ENCODE measurements at places on chromosomes 2 and 18.

DNA sequence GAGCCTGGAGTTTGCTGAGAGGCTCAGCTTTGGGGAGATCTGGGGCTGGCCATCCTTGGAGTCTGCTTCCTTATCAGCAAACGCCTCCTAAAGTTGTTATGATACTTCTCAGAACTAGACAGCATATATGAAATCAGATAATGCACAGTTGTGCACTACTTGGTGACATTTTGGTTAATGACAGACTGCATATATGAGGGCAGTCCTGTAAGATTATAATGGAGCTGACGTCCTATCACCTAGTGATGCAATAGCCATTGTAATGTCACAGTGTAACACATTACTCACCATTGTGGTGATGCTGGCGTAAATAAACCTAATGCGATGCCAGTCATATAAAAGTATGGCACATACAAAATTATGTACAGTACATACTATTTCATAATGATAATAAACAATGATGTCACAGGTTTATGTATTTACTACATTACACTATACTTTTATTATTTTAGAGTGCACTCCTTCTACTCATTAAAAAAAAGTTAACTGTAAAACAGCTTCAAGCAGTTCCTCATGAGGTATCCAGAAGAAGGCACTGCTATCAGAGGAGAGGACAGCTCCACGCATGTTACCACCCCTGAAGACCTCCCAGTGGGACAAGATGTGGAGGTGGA, 298.1 kb upstream of the REV1 start:
- DNase-seq: no peak

- no peak for DNase-seq
Observed at GRCh38 chr2:2083113-2083758, 247.8 kb downstream of the MYT1L start.

DNA sequence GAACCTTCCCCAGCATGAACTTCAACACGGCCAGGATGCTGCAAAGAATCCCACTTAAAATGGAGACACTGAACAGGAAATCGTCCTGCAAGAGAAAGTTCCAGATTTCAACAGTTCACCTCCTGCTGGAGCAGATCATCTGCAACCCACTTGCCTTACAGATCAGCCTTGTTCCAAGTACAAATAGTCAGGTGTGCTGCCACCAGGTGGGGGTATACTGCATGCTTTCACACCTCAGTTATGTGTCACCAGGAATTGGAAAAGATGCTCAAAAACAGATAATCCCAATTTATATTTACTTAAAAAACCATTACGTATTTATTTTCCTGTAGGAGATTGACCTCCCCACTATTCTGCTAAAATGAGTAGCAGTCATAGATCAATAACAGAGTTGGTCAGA, 212.3 kb downstream of the MGAT5 start:
- DNase-seq: no peak

DNA sequence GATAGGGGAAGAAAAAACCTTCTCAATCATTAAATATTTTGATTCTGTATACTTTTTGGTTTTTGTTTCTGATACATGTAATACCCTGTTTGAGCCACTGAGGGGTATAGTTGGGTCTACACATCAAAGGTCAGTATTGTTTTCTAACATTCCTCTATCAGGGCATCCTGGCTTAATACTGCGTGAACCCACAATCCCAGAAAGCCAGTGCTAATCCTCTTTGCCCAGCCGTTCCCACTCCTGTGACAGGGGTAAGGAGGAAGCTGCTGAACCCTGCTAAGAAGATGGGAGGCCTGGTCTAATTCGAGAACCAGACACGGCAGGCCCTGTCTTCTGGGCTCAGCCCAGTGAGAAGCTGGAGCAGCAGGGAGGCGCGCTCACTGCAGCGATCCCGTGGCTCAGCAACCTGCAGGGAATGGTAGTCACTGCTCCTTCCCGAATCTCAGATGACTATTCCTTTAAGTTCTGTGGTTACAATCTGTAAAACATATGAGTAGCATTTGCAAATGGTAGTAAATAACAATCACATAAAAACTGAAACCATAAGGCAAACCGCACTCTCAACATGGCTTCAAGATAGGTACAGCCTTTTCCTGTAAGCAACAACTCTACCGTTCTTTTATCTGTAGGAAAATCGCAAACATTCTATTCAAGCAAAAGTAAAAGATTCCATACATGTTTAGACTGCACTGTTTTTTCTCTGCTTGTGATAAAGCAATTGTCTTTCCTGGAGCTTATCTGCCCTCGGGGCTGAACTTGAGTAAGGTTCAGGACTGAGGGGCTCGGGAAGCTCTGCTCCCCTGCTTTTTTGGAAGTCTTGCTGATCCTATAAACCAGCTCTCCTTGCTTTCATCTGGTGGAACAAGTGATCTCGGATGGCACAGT, 87.0 kb downstream of the EPB41L3 start:
- no peak for DNase-seq

GRCh38 chr2:144330951-144331673, 188.8 kb downstream of the ZEB2 start:
- no peak for DNase-seq

- no peak for DNase-seq
Observed at GRCh38 chr18:3184275-3184963, 35.3 kb downstream of the MYOM1 start.

- no peak for DNase-seq
Observed at GRCh38 chr2:73177645-73178255, 24.6 kb upstream of the NOTO start.

- DNase-seq: no peak
Observed at GRCh38 chr2:26507088-26507487, 29.2 kb upstream of the OTOF start.

GRCh38 chr2:19362755-19363473, 4.5 kb upstream of the OSR1 start:
- DNase-seq: no peak

GRCh38 chr18:13616041-13616440, 110.3 kb downstream of the FAM210A start:
- no peak for DNase-seq

DNA sequence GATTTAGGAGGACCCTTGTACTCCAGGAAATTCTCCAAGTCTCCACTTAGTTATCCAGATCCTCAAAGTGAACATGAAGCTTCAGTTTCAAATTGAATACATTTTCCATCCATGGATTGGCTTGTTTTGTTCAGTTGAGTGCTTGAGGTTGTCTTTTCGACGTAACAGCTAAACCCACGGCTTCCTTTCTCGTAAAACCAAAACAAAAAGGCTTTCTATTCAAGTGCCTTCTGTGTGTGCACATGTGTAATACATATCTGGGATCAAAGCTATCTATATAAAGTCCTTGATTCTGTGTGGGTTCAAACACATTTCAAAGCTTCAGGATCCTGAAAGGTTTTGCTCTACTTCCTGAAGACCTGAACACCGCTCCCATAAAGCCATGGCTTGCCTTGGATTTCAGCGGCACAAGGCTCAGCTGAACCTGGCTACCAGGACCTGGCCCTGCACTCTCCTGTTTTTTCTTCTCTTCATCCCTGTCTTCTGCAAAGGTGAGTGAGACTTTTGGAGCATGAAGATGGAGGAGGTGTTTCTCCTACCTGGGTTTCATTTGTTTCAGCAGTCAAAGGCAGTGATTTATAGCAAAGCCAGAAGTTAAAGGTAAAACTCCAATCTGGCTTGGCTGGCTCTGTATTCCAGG, at the start of gene CTLA4:
TSS of gene CTLA4 (plus strand) at position 211 of the 640 bp plus-strand sequence. CDS start at position 383, 172 bp downstream.
- DNase-seq: no peak

DNA sequence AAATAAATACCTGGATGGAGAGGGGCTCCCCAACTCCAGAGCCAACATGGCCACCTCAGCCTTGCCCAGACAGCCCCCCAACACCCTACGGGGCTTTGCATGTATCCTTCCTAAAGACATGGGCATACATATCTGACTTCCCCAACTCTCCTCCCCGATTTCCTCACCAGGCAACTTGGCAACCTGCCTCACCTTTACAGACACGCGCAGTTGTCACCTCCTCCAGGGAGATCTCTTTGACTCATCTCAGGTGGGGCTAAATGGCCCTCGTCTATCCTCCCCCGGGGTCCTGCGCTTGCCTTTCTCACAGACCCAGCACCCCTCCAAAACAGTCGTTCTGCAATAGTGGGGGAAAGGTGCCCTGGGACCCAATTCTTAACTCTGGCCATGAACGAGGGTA, 10.6 kb upstream of the BIN1 start:
- no peak for DNase-seq
